ENCODE measurements at places on chromosomes 6 and 20.
A peak's percentile ranks its signal among the peaks of the same experiment; 100 is the strongest.

- no peak for DNase-seq
These were observed 46.8 kb downstream of the INSM1 start for GRCh38 chr20:20414640-20415220.

DNA sequence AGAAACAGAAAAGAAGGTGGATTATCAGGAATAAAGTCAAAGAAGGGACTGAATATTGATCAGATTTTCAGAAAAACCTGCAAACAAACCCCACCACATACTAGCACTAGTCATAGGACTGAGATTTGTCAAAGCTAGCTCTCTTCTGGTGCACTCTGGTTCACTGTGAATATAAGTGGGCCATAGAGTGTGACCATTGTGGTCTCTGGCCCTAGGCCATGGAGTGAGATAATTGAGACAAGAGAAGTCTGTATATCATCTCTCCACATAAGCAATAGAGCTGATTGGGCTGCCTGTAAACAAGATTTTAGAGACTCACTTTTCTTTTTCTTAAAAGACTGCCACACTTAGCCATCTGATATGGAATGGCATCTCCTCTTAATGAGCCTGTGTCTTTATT lies 247.2 kb downstream of the LAMA2 start:
- no peak for DNase-seq

DNA sequence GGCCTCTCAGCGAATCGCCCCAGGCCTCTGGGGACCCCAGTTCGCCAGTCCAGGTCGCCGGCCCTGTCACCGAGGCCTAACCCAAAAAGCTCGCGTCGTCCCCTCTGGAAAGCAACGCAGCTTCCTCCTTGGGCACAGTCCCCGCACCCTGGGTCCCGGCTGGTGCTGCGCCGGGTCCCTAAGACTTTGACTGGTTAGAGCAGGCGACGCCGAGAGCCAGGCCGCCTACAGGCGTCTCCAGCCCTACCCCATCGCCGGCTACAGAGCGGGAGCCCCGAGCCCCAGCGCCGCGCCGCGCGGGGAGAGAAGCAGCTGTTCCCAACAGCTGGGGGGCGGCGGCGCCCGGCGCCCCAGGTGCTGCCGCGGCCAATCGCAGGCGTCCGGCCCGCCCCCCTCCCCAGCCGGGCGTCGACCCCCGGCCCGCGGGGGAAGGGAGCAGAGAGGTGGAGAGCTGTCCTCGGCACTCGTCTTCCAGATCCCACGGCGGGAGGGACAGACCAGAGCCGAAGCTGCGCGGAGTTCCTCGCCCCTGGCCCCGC lies 540 bp upstream of the RBM24 start:
- peak; percentile 42 for DNase-seq

GRCh38 chr6:1117530-1118286 lies 194.2 kb upstream of the FOXQ1 start:
- DNase-seq: no peak

DNA sequence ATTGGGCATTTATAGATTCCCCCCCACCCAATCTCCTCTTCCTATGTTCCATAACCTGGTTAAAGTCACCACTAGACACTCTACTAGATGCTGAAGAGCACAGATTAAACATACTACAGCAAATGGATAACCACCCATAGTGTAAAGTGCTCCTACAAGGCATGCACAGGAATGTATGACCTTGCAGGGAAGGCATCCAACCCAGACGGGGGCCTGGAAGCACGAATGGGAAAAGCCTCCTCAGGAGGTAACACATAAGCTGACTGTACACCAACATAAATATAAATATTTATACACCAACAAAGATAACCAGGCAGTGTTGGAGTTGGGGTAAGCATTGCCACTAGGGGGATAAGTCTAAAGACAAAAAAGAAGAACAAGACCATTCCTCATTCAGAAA lies 691.7 kb downstream of the GRIK2 start:
- DNase-seq: no peak

- peak; percentile 11 for DNase-seq
These were observed 107.5 kb downstream of the FAXC start for GRCh38 chr6:99241905-99242534.

DNA sequence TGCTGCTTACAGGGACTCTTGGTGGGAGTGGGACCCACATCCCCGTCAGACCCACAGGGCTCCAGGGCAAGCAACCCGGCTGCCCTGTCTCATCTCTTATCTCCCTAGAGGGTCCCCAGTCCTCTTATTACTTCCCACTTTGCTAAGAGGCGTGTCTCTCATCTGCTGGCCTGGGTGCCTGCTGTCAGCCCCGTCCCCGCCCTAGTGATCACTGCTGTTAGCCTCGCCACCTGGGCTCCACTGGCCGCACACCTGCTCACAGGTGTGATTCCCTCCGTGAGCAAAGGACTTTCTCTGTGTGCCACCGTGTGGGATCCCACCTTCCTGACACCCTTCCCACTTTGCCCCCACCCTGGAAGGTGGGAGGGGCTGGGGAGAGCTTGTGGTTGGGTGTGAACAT lies 57.6 kb downstream of the TCP11 start:
- no peak for DNase-seq

GRCh38 chr6:135046912-135047311 lies 7.7 kb downstream of the HBS1L start:
- DNase-seq: no peak
